ENCODE measurements at places on chromosomes 12 and 14.
A peak's percentile ranks its signal among the peaks of the same experiment; 100 is the strongest.

GRCh38 chr12:3389986-3390385, 101.0 kb upstream of the PRMT8 start:
- DNase-seq = no peak

- DNase-seq = peak; percentile 79
Measured at GRCh38 chr14:67487937-67488893, at the start of gene TMEM229B. Gene TMEM229B, minus strand, starts transcription at chr14:67488721. Its CDS starts 14,798 bp downstream, at chr14:67473923.

DNA sequence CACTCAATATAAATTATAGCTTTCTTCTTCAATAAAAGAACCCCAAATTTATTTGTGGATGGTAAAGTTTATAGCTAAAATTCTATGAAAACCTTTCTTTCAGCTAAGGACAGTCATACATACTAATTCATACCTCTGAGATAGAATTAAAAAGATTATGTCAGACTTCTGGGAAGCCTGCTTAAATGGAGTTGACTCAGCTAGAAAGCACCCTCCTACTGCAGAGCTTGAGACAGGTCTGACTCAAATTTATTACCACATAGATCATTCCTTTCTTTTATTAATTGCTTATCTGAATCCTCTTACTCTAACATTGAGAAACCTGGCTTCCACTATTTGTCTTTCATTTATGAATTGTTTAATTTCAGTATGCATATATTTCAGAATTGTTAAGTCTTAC, 1007.0 kb upstream of the LRFN5 start:
- no peak for DNase-seq

GRCh38 chr12:40033242-40033630, 72.6 kb downstream of the SLC2A13 start:
- no peak for DNase-seq

DNA sequence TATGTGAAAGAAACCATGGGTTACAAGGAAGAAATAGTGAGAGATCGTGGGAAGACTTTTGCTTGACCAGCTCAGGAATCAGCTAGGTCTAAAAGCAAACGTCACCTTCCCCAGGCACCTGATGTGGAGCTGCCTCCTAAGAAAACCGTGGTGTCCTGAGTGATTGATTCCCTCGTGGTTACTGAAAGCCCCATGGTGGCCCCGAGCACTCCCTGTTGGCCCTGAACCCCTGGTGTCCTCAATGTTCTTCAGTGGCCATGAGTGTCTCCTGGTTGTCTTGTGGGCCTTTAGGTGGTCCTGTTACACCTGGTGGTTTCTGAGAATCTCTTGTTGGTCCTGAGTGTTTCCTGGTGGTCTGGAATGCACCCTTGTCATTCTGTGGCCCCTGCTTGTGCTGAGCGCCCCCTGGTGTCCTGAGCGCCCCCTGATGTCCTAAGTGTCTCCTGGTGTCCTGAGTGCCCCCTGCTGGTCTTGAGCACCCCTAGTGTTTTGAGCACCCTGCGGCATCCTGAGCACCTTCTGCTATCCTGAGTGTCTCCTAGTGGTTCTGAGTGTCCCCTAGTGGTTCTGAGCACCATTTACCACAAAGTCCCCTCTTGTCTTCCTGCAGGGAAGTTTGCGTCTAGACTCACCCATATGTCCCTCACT, 518.7 kb downstream of the TMEM121 start:
- DNase-seq = peak; percentile 82

DNA sequence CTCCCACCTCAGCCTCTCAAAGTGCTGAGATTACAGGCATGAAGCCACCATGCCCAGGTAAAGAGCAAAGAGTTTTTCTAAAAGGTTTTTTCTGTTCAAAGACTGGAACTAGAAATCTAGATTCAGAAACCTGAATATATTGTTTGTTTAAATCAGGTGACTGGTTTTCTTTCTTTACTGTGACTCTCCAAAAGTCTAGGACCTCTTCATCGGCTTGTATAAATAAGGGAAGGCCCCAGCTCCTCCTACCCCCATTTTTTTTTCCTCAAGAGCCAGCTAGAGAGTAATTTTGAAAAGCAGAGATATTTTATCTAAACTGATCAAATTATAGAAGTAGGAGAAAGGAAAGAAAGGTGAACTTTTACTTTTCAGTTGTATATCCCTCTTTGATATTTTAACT, 48.0 kb downstream of the TMEM116 start:
- DNase-seq = no peak

DNA sequence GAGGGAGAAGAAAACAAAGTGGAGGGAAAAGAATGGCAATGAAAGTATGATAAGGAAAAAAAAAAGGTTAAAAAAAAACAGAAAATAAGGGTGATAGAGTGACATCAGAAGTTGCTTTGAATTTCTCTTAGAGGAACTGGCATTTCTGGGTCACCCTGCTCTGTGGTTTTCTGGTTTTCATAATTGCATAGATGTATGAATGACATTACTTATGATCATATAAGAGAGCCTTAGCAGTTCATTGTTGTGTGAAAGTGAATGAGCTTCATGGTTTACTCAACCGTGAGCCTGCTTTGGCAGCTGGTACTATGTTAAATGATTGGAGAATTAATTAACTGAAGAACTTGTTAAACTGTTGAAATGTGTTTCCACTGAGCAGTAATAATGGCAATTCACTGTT, 336.4 kb upstream of the FBXO33 start:
- no peak for DNase-seq

- no peak for DNase-seq
Measured at GRCh38 chr14:105843444-105844046, 317.2 kb downstream of the TMEM121 start.

GRCh38 chr12:10959804-10960203, 20.7 kb upstream of the TAS2R14 start:
- no peak for DNase-seq

- no peak for DNase-seq
Measured at GRCh38 chr14:79179985-79180384, 1009.8 kb downstream of the NRXN3 start.

- no peak for DNase-seq
Measured at GRCh38 chr12:131783915-131784541, 44.2 kb upstream of the MMP17 start.

DNA sequence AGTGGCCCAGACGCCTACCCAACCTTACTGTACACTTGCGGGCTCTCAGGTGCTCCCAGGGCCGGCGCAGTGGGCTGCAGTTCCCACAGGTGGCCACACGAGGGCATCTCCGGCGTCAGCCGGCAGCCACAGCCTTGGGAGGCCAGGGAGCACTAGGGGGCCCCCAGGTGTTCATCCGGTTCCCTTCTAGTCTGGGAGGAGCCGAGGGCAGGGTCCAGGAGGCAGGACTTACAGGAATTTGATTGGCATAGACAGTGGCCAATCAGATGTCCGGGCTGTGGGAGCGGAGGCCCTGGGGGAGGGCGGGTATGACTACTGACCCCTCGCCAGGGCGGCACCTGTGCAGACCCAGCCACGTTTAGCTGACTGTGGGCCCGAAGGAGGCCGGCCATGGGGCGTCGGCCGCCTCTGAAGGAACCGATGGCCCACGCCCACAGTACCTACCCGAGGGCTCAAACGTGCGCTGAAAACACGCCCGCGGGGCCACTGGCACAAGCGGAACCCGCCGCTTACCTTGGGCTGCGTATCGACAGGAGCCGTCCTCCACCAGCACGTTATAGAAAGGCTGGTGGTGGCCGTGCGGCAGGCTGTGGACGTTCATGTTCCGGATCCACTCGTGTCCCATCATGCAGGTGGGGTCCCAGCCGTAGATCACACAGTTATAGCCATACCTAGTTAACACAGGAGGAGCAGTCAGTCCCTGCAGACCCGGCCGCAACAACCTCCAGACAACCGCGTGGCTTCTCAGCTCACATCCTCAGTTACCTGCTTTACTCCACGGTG, 34.8 kb downstream of the FBXO21 start:
- DNase-seq = peak; percentile 64

DNA sequence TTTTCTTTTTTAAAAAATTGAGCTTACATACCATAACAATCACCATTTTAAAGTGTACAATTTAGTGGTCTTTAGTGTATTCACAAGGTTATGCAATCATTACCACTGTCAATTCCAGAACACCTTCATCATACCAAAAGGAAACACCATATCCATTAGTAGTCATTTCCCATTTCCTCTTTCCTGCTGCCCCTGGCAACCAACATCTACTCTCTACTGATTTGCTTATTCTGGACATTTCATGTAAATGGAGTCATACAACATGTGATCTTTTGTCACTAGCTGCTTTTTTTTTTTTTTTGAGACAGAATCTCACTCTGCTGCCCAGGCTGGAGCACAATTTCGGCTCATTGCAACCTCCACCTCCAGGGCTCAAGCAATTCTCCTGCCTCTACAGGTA, 66.8 kb upstream of the CFL2 start:
- no peak for DNase-seq

GRCh38 chr14:94103554-94104150, 6.9 kb upstream of the IFI27 start:
- no peak for DNase-seq

GRCh38 chr14:104805326-104805678, 4.4 kb downstream of the ZBTB42 start:
- DNase-seq = no peak
